ENCODE measurements at places on chromosomes 1 and 21. TPM values are rescaled to one million over a fixed set of nuclear protein-coding genes. Genes with fewer than 3 reads are reported as not detected.

The CXADR gene
- 0.84 TPM for total RNA-seq

The BRINP3 gene
- not detected for total RNA-seq

The MMEL1 gene
- total RNA-seq = not detected

The KCNA3 gene
- 3.9 TPM for total RNA-seq

The ZYG11A gene
- total RNA-seq = not detected

The REN gene
- total RNA-seq = not detected

The RIIAD1 gene
- total RNA-seq = not detected

The VASH2 gene
- total RNA-seq = 0.63 TPM

The GIPC2 gene
- 2.6 TPM for total RNA-seq

The TAS1R3 gene
- 0.87 TPM for total RNA-seq

The FMO5 gene
- total RNA-seq = 2.6 TPM

The FRRS1 gene
- total RNA-seq = 2.5 TPM

The PBX1 gene
- 25.8 TPM for total RNA-seq

The PLEKHN1 gene
- 0.21 TPM for total RNA-seq

The AKNAD1 gene
- 0.44 TPM for total RNA-seq

The RASAL2 gene
- 42.6 TPM for total RNA-seq

The NPHS2 gene
- total RNA-seq = not detected

The DMRTB1 gene
- not detected for total RNA-seq

The CFAP107 gene
- not detected for total RNA-seq

The RIPPLY3 gene
- total RNA-seq = not detected
